ENCODE measurements at places on chromosomes 11 and 22.

GRCh38 chr11:124920356-124920755, 1.3 kb downstream of the HEPN1 start:
- H3K4me1 ChIP-seq, result no peaks in the 10 kb centered on the region
- DNase-seq, result no peak
- H3K4me3 ChIP-seq, result peak overlapping the region; percentile 41
- H3K27me3 ChIP-seq, result no peaks in the 10 kb centered on the region

DNA sequence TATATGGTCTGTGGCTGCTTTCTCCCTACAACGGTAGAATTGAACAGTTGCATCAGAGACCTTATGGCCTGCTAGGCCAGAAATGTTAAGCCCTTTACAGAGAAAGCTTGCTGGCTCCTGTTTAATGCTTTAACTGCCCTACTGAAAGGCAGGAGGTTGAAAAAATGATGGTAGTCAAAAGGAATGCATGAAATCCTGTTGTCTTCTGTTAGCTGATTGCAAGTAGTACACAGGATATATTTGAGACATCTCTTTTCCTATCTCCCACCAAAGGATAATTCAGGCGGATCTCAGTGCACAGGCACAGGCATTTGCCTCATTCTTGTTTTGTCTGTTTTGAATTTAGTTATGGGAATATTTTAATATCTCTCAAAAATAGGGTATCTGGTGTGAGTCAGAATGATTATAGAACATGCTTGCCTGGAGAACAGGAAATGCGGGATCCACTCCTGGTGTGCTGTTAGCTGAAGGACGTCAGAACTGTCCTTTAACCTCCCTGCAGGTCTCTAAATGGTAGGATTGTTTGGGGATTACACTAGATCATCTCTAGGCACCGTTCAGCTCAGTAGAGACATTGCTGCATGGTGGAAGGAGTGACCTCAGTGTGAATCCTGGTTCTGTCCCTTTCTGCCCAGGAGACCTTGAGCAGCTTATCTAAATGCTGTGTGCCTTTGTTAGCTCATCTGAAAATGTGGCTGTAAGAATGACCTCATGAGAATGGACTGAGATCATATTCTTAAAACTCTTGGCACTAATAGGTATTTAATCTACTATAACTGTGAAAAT, 49.5 kb downstream of the PACS1 start:
- H3K27me3 ChIP-seq, result no peaks in the 10 kb centered on the region
- no peak for DNase-seq
- H3K27ac ChIP-seq, result no peak overlapping the region
- no peak overlapping the region for H3K4me3 ChIP-seq

- H3K27ac ChIP-seq, result peak overlapping the region; percentile 78
- H3K4me3 ChIP-seq, result no peak overlapping the region
- H3K36me3 ChIP-seq, result no peaks in the 10 kb centered on the region
- DNase-seq, result no peak
- H3K4me1 ChIP-seq, result no peaks in the 10 kb centered on the region
Observed at GRCh38 chr11:12235553-12235946, 125.2 kb downstream of the MICAL2 start.

- H3K27me3 ChIP-seq, result no peaks in the 10 kb centered on the region
- H3K36me3 ChIP-seq, result no peaks in the 10 kb centered on the region
- no peaks in the 10 kb centered on the region for H3K4me1 ChIP-seq
- DNase-seq, result no peak
- no peak overlapping the region for H3K27ac ChIP-seq
- H3K4me3 ChIP-seq, result no peak overlapping the region
Observed at GRCh38 chr11:60777572-60777971, 7.6 kb upstream of the MS4A10 start.

DNA sequence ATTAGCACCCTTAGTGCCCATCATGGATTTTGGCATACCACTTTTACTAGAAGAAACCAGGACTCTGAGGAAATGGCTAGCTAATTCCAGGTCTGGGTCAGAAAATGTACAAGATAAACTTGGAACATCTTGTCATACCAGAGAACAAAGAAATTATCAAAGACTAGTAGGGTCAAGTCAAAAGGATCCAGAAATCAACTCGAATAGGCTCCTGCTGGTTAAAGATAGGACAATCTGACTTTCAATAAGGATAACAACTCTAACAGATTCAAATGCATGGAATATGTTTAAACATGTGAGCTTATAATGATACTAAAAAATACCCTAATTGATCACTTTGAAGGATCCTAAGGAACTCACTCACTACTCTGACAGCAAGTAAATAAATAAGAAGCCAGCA, 18.9 kb downstream of the GAB2 start:
- DNase-seq, result no peak
- H3K4me3 ChIP-seq, result no peak overlapping the region
- no peaks in the 10 kb centered on the region for H3K27me3 ChIP-seq
- H3K27ac ChIP-seq, result no peak overlapping the region
- H3K36me3 ChIP-seq, result no peaks in the 10 kb centered on the region

DNA sequence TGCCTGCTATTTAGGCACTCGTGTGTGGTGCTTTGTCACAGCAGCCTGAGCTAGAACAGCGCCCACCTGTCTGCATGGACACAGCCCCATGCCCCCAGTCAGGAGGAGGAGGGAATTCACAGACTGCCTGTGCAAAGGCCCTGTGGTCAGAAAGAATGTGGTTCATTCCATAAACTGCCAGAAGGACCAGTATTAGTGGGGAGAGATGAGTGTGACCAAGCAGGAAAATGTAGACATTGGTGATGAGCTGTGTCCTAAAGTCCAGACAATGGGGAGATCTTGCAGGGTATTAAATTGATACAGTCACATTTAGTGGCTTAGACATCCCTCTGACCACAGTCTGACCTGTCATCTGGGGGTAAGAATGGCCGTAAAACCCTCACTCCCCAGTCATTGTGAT, 83.7 kb upstream of the LINC01488 start:
- H3K36me3 ChIP-seq, result no peaks in the 10 kb centered on the region
- H3K27me3 ChIP-seq, result no peaks in the 10 kb centered on the region
- H3K4me3 ChIP-seq, result no peak overlapping the region

DNA sequence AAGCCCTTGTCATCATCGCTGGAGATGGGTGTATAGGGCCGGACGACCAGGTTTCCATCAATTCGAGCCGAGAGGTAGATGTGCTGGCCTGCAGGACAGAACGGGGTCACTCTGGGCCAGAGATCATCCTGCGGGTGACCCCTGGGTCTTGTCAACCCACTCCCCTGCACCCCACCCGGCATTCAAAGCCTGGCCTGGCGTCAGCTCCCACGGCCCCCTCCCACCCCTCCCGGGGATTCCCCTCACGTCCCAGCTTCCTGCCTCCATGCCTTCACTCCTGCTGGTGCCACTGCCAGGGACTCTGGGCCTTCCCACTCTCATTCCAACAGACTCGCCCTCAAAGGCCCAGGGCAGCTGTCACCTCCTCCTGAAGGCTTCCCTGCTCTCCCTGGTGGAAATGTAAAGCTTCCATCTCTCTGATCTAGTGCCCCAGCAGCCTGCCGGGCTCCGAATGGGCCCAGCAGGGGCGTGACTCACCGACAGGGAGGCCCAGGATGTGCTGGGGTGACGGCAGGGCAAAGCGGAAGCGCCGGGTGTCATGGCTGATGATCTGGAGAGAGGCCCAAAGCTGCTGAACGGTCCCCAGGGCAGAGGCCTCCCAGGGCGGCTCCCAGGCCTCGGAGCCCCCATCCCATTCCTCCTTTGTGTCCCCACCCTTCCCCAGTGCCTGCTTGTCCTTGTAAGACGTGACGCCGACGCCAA, 9.3 kb downstream of the ATP5MGL start:
- no peaks in the 10 kb centered on the region for H3K27me3 ChIP-seq
- DNase-seq, result no peak
- peaks cover 17% of the 10 kb centered on the region for H3K36me3 ChIP-seq
- no peak overlapping the region for H3K4me3 ChIP-seq
- no peaks in the 10 kb centered on the region for H3K4me1 ChIP-seq

DNA sequence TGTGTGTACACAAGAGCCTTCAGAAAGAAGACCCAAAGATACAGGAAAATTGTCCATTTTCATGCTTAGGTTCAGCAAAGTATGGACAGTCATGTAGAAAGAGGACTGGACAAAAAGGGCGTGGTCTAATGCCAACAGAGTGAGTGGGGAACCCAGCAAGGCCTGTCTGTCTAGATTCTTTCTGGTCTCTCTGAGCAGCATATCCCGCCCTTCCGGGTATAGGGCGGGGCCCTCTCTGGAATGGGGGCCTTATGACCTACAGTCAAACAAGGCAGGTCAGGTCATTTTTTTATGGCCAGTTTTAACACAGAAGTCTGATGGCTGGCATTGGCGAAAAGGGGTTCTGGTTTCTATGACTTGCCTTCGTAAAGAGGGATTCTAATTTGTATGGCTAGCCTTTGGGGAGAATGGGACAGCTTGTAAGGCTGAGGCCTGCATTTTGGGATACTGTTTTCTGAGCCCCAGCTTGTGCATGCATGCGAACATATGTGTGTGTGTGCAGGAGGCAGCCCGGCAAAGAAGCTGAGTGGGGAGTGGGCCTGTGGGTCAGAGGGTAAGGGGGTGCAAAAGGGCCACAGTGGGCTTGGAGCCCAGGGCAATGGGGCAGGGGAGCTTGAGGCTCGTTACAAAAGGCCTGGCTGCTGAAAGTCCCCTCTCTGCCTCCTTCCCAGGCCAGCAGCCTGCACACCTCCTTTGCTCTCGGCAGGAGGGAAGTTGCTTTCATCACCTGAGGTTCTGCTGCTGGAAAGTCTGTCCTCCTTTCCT, 130.5 kb upstream of the B3GAT1 start:
- H3K27ac ChIP-seq, result no peak overlapping the region
- no peak for DNase-seq
- peaks cover 6% of the 10 kb centered on the region for H3K27me3 ChIP-seq
- H3K4me1 ChIP-seq, result no peaks in the 10 kb centered on the region

- H3K4me1 ChIP-seq, result no peaks in the 10 kb centered on the region
- H3K27ac ChIP-seq, result no peak overlapping the region
- H3K27me3 ChIP-seq, result no peaks in the 10 kb centered on the region
Observed at GRCh38 chr11:5274395-5274794, 4.7 kb upstream of the HBE1 start.

- H3K4me1 ChIP-seq, result no peaks in the 10 kb centered on the region
- peak overlapping the region; percentile 70 for H3K4me3 ChIP-seq
- H3K27ac ChIP-seq, result peak overlapping the region; percentile 94
- H3K27me3 ChIP-seq, result no peaks in the 10 kb centered on the region
- H3K36me3 ChIP-seq, result no peaks in the 10 kb centered on the region
Observed at GRCh38 chr11:128521682-128522054, 65.7 kb downstream of the ETS1 start.

GRCh38 chr22:20983081-20983771, 1.1 kb downstream of the LZTR1 start:
- no peak for DNase-seq
- no peaks in the 10 kb centered on the region for H3K27me3 ChIP-seq

DNA sequence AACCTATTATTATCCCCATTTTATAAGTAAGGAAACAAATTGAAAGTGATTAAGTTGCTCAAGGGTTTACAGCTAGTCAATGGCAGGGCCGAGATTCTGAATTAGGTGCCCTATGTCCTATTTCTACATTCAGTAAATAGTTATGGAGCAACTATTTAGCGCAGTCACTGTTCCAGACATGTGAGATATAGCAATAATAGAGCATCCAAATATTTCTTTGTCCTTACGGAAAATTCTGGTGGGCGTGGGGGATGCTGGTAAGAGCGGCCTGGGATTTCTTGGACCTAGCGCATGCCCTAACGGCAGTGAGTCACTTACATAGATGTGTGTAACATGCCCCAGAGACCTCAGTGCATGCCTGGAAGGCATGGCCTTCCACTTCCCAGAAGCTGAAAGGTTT, 4.4 kb downstream of the DTX4 start:
- H3K4me1 ChIP-seq, result no peaks in the 10 kb centered on the region
- H3K36me3 ChIP-seq, result no peaks in the 10 kb centered on the region
- no peak for DNase-seq
- H3K4me3 ChIP-seq, result no peak overlapping the region
- no peaks in the 10 kb centered on the region for H3K27me3 ChIP-seq

DNA sequence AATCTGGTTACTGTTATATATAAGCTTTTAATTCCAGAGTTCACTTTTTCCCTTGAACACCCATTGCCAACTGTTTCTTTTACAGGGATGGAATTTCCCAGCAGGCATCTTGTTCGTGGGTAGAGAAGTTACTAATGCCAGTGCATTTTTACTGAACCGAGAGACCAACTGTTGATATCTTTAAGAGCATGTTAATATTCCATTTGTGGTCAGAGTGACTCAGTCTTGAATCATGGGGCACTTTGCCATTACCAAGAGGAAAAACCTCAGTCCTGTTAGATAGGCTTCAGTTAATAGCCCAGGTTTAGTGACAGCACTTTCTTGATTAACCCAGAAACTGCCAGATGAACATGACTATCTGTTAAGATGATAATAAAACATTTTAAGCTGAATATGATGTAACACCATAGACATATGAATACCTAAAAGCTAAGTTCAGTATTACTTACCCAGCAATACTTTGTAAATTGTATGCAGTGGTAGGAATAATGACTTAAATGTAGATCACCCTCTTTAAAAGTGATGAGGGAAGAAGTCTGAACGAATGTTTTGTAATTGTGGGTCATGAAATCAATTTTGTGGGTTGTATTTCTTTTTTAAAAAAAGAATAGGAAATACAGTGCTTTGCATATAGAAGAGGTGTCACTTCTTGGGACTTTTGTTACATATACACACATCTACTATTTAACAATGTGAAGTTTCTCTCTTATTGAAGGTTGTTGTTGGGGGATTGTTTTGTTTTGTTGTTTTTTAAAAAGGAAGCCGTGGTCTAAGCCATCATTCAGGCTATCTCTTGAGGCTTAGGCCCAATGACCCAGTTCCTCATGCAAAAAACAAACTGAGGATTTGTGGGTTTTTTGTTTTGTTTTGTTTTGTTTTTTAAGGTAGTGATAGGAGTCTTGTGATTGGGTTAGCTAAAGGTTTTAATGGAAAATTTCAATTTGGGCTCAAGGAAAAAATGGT, 79.2 kb upstream of the GRIK4 start:
- H3K36me3 ChIP-seq, result no peaks in the 10 kb centered on the region
- no peaks in the 10 kb centered on the region for H3K4me1 ChIP-seq
- H3K27me3 ChIP-seq, result no peaks in the 10 kb centered on the region
- no peak for DNase-seq
- H3K27ac ChIP-seq, result peak overlapping the region; percentile 84

GRCh38 chr11:43021466-43021865, 290.3 kb upstream of the API5 start:
- H3K4me3 ChIP-seq, result no peak overlapping the region
- H3K27me3 ChIP-seq, result no peaks in the 10 kb centered on the region
- no peak for DNase-seq
- no peak overlapping the region for H3K27ac ChIP-seq
- no peaks in the 10 kb centered on the region for H3K4me1 ChIP-seq

All from breast epithelium (tissue), 4 donors.